Ecto neural progenitor cell (in vitro differentiated cells): ENCODE measurements at places on chromosomes 5 and 9.

- no peak for DNase-seq
Measured at GRCh38 chr5:28877050-28877449, 1838.7 kb upstream of the CDH9 start.

DNA sequence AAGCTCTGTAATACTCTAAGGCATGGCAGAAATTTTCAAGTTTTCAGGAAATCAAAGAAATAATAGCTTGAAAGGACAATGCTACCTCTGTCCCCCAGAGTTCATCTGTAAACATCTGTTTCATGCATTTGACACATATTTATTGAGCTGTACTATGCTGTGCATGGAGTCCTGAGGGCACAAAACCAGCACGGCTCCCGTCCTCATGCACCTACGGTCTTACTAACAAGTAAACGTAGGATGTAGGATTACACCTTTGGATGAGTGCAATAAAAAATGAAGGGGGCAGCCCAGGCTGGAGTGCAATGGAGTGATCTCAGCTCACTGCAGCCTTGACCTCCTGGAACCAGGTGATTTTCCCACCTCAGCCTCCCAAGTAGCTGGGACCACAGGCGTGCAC, 81.9 kb downstream of the SPTLC1 start:
- no peak for DNase-seq

GRCh38 chr5:81948349-81948748, 23.5 kb upstream of the ATG10 start:
- DNase-seq: no peak

DNA sequence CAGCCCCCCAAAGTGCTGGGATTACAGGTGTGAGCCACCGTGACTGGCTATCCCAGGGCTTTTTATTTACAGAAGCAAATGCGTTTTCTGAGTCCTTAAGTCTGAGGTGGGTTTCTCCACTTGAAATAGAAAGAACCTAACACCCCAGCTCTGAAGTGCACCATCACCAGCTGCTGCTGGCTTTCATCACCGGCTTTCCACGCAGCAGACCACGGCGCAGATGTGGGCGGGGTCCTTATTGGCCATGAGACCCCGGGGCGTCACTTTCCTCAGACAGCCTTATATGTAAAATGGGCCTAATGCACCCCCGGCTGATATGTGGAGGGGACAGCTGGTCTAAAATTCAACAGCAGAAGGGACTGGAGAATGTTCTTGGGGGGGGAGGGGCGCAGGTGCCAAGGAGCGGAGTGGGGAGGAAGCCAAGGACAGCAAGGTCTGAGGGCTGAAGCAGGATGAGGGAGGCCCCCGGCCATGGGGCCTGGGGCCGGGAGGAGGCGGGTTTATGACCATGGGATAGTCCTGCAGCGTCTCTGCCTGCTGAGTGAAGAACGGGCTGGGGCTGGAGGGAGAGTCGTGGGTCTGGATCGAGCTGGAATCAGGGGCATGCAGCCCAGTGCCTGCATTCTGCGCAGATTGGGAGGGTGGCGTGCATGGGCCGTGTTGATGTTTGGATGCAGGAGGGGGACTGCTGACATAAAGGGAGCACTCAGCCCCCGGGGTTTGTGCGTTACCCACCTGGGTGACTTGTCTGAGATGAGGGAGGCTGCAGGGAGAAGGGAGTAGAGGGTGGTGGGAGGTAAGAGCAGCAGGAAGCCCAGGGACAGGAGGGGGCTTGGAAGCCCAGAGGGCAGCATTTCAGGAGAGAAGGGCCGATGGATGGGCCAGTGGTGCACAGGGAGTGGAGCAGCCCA, 30.2 kb downstream of the RASGEF1C start:
- no peak for DNase-seq

DNA sequence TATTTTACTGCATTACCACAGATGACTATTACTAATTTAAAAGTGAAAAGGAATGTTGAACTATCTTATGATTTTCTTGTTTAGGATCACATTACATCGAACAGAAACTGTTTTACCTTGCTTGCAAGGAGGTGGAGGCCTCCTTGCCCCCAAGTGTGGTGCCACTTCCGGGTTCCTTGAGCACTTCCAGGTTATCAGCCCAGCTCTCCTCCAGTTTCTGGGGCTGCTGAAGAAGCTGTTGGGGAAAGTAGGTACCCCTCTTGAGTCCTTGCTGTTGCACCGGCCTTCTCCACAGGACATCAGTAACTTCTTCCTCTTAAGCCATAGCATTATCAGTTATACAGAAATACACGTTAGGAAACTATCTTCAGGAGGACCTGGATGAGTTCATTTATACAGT, 278.2 kb downstream of the DMRT2 start:
- no peak for DNase-seq

DNA sequence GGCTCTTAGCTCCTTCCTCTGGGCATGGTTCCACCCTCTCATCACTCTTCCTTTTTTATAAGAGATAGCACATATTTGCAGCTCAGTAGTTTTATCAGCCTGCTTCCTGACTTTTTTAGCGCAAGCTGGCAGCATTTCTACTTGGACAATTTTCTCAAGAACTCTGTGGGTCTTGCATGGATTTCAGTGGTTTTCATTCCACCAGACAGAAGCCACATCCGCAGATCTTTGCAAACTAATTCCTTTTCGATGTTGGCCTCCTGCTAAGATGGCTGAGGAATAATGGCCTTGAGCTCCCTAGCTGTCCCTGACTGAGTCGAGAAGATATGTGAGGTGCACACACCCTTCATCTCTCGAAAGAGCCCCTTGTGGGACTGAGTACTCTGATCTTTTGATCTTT, 49.5 kb downstream of the GALNT12 start:
- no peak for DNase-seq

- no peak for DNase-seq
Measured at GRCh38 chr9:98491828-98492227, 216.9 kb downstream of the GABBR2 start.

DNA sequence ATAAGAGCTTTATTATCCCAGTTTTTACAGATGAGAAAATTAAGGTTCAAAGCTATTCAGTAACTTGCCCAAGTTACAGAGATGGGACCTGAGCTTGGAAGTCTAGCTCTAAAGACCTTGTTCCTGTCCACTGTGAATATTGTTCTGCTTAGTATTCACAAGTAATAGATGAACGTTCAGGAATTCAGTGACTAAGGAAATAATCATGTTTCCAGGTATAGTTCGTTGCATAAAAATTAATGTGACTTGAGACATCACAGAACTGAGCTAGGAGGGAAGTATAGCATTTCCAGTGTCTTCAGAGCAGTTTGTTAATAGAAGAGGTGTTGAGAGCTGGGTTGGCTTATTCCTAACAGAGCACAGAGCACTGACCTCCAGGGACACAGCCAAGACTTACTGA, 136.1 kb downstream of the FGF1 start:
- DNase-seq: no peak

GRCh38 chr9:85283421-85283820, 458.3 kb downstream of the AGTPBP1 start:
- no peak for DNase-seq

DNA sequence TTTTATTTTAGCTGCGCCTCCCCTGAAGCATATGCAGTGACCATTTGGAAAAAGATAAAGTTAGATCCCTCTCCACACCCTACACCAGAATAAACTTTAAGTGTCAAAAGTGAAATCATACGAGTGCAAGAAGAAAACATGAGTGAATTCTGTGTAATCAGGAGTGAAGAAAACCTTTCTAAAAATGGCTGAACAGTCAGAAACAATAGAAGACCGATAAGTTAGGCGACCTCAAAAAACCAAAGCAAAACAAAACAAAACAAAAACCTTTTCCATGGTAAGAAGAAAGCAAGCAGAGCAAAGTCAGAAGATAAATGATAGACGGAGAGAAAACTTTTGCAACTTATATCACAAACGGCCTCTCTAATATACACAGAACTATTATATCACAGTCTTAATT, 16.6 kb upstream of the TSC1 start:
- no peak for DNase-seq

DNA sequence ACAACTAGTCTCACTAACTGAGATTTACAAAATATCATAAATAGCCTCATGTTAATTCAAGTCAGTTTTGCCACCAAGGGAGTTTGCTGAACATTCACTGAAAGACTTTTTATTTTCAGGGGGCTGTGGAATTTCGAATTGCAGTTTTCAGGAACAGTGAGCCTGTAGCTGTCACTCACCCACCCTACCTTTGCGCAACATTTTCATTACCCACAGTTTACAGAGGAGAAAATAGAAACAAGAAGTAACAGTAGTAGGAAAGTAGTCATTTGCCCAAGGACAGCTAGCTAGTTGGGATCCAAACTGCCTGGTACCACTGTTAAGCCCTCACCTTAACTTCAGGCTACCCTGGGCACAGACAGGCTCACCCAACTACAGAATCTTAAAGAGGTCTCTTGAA, 154.1 kb downstream of the ADAMTS12 start:
- DNase-seq: no peak

DNA sequence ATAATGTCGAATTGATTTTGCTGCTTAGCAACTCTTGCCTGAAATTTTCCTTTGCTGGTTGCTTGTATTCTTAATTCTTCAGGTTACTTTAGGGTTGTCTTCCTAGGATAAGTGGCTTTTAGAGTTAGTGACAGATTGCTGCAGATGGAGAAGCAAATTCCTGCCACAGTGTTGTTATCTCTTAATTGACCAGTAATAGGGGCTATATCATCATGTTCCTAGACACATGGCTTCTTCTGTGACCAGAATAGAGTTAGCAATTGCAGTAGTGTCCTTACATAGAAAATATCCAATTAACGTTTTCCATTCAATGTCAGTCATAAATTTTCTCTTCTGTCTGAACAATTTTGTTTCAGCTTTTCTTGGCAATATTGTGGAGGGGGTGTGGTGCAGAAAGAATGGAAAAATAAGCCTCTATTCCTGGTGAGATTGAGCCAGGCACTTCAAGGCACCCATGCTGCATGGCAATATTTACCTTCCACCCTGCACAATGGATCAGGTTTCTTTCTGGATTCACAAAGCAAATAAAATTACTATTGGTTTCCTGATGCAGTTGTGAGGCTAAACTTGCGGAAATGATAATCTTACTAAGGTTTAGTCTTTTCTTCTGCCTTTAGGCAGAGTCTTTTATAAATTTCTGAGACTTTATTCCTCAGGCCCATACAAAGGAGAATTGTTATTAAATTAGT, 1481.5 kb downstream of the EFNA5 start:
- no peak for DNase-seq

- no peak for DNase-seq
Measured at GRCh38 chr9:113370806-113371325, 5.9 kb downstream of the HDHD3 start.

DNA sequence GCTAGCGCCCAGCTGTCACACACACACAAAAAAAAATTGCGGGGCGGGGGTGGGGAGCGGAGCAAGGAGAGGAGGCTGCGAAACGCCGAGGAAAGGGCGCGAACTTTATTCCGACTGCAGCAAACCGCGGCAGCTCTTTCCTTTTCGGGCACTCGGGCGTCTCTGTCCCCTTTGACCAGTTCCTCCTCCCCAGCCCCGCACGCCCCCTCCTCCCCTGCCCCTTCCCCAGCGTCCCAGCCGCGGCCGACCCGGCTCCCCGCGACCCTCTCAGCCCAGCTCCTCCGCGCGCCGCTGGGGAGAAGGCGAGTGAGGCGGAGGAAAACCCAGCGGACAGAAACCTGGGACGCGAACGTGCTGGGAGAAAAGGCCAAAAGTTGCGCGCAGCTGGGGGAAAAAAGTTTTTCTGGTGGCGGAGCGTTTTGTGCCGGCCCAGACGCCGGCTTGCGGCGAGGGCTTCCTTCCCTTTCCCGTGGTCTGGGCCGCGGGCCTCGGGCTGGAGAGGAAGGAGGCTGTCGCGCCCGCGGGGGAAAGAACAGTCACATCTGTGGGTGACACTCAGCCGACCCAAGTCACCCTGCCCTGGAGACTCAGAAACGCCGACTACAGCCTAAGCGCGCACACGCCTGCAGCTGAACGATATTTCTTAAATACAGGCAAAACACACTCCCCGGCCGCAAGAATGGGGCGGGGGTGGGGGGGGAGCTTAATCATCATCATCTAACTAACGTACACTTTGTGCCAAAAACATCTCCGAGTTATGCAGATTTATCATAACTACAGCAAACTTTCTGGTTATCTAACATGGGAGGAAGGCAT, 1.1 kb upstream of the BNC2 start:
- peak; percentile 75 for DNase-seq

- DNase-seq: peak; percentile 68
Measured at GRCh38 chr5:133052317-133053175, 733 bp downstream of the HSPA4 start.

- no peak for DNase-seq
Measured at GRCh38 chr9:136625101-136626065, 37.3 kb upstream of the EGFL7 start.

DNA sequence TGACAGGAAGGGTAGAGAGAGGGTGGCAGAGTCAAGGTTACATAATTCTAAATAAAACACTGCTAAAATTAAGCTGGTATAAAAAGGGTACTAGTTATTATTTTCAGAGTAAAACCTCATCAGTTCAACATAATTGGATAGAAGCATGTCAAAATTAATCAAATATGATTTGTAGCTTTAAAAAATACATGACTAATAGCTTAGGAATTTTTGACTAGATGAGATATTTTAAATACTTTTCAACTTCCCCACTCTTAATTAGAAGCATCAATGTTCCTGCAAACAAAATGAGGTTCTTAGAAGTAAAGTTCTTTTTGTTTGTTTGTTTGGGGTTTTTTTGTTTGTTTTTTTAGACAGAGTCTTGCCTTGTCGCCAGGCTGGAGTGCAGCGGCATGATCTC, 29.1 kb downstream of the HTR4 start:
- DNase-seq: no peak

DNA sequence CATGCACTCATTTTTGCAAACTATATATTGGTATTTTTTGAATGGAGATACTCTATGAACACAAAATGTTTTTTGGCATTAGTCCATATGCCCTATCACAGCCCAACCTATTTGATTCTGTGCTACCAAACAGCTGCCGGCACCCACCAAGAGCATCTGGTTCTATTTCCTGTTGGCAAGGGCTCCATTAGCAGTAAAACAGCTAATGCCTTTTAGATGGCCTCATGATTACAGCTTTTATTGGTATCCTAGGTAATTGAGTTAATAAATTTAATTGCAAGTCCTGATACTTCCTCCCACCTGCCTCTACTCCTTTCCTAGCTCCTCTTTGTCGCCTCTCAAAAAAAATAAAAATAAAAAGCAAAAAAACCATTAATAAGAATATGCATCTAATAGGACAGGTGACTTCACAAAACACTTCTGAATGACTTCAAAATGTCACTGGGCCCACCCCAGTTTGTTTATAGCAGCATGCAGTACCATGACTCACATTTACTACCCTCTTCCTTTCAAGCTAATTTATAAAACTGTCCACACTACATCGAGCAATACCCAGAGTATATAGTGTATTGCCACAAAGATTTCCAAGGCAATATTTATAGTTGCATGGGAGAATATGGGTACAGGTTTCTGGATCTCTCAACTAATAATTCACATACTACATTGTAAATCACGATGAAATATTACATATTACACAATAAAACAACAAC, 620.4 kb downstream of the SLCO4C1 start:
- no peak for DNase-seq

GRCh38 chr9:1535051-1535450, 480.1 kb upstream of the SMARCA2 start:
- no peak for DNase-seq
